ENCODE measurements at places on chromosomes 4 and X.

GRCh38 chrX:154546354-154547244, at the start of gene G6PD:
Gene G6PD, minus strand, starts transcription at chrX:154546846. Its CDS starts 691 bp downstream, at chrX:154546155.
- peak; percentile 81 for DNase-seq

DNA sequence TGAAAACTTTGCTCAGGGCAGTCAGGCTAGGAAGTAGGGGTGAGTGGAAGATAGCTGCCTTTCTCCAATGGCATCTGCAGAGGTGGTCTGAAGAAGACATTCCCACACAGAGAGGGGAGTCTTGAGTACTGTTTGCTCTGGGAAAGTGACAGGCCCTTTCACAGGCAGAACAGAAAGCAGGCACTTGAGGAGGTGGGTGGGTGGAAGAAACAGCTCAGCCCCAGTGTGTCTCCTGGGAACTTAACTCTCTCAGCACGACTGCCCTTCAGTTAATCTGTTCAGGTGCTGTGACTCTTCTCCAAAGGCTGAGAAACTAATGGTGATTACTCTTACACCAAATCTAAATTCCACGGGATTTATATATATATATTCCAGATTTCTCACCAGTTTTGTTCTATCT, 28.3 kb downstream of the ENOPH1 start:
- DNase-seq, result no peak

DNA sequence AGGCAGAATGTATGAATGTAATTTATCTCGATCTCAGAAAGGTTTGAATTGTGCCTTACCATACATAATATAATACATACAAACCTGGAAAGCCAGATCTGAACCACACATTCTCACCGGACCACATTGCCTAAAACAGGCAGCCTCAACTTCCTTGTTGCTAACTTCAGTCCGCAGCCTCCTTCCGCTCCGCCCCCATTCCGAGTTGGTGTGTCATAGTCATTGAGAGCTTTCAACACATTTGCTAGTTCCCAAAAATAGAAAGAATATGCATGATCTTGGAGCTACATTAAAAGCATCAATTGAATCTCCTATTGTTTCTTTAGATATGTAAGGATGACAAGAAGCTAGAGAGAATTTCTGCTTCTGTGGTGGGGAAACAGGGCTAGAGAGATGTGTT, 127.2 kb downstream of the ARHGEF9 start:
- DNase-seq, result peak; percentile 51

- DNase-seq, result peak; percentile 85
Observed at GRCh38 chr4:119041951-119042560, 93.6 kb upstream of the MYOZ2 start.

DNA sequence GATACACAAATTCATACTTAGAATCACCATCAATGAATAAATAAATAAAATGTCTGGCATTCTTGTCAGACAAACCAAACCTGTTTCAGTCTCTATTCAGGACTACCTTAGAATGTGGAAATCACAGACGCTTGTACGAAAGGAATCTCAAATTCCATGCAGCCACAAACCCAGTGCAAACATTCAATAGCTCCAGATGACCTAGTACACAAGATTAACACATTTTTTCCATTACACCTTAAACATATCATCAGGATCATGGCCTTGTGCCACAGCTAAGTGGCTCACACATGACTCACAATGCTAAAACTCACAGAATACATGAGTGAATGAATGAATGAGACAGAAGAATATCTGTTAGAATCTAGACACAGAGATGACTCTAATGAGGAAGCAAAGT, 134.2 kb downstream of the PWWP3B start:
- DNase-seq, result no peak

DNA sequence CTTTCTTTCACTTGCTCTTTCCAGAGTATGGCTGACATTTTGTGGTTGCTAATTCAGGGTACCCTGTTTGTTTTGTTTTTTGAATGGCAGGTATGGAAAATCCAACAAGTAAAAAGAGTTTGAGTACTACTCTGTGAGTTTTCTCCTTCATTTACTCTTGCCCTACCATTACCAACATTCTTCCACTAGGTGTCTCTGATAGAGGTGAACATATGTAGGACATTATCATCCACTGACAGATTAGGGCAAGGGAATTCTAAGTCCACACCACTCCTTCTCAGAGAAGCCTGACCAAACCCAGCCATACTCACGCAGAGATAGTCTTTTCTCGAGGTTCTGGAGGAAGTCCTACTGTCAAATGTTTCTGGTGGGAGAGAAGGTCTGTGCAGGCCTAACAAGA, 36.7 kb upstream of the HDAC8 start:
- no peak for DNase-seq

GRCh38 chrX:6384371-6384770, 150.5 kb downstream of the VCX3A start:
- no peak for DNase-seq

DNA sequence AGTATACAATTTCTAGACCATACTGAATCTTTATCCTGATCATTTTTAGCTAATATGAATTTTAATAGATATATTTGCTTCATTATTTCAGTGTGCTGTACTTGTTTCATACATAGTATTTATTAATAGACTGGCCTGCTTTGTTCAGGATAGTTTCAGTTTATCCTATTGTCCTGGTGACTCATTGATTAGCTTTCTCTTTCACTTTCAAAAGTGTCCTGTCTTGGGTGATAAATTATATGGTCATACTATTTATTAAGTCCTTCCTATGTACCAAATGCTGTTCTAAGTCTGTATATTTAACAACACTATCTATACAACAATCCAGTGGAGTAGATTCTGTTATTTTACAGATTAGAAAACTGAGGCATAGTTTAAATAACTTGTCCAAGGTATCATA, 153.8 kb upstream of the RAPGEF2 start:
- peak; percentile 78 for DNase-seq

DNA sequence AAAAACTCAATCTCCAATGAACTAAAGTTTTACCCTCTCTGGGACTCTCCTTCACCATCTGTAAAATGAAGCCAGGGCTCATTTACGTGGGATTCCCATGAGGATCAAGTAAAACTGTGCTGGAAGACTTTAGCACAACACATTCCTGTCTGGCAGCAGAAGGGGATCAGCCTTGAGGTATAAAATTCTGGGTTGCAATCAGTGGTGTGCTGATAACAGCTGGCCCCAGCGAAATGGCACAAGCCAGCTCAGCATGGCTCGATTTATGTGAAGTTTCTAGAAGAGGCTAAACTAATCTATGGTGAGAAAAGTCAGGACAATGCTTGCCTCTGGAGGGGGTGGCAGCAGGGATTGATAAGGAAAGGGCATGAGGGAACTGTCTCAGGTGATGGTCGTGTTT, 28.4 kb downstream of the ZNF630 start:
- DNase-seq, result no peak

DNA sequence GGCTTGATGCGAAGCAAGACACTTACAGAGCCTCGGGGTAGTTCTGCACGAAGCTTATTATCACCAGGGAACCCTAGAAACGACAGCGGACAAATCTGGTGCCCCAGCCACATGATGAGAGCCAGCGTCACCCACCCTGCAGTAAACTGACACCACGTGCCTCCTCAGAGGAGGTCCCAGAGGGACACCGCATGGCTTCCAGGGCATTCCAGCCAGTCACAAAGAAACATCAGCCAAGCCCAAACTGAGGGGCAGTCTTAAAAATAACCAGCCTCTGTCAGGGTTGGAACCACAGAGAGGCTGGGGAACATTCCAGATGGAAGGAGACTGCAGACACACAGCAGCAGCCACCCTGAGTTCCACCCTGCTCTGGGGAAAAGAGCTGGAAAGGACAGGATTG, 36.6 kb upstream of the HGFAC start:
- no peak for DNase-seq

GRCh38 chr4:3481113-3481531, 18.0 kb downstream of the DOK7 start:
- DNase-seq, result no peak

DNA sequence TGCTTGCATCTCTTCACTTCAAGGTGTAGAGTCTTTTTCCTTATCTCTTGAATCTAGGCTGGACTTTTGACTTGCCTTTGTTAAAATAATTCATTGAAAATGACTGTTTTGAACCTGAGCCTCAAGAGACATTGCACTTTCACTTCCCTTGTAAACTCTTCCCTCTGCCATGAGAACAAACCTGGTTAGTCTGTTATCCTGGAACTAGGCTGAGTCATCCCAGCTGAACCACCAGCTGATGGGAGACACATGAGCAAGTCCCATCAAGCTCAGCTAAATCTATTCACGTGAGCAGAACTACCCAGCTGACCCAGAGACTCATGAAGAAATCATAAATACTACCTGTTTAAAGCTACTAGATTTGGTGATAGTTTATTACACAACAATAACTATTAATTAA, 202.3 kb upstream of the CENPE start:
- DNase-seq, result no peak

DNA sequence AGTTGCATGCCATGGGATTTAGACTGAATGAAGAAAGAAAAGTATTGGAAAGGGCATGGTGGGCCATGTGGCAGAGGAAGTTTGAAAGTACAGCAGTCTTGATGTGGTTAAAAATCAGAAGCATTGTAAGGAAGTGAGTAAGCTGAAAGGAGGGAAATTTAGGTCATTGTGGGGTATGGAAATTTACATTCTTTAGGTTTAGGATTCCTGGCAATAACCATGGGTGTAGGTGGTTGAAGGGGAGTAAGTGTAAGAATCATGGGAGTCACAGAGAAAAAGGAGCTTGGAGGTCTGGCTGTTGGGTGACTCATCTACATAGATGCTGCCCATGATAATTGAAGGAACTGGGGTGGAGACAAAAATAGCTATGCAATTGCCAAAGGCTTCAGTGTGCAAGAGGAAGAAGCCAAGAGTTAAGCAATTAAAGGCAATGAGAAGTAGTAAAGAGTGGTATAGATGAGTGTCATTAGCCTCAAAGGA, 243.8 kb upstream of the LDB2 start:
- DNase-seq, result peak; percentile 3

- DNase-seq, result no peak
Observed at GRCh38 chr4:141807103-141807891, 170.9 kb downstream of the IL15 start.

- DNase-seq, result no peak
Observed at GRCh38 chrX:109632906-109633504, 8.0 kb upstream of the KCNE5 start.

GRCh38 chr4:38818441-38818976, 13.9 kb upstream of the TLR1 start:
- DNase-seq, result peak; percentile 70

DNA sequence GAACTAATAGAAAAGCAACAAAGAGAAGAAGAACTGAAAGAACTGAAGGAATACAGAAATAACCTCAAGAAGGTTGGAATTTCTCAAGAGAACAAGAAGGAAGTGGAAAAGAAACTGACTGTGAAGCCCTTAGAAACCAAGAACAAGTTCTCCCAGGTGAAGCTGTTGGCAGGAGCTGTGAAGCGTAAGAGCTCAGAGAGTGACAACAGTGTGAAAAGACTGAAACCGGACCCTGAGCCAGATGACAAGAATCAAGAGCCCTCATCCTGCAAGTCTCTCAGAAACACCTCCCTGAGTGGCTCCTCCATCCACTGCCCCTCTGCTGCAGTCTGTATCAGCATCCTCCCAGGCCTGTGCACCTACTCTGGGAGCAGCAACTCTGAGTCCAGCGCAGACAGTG, 8.4 kb upstream of the FHDC1 start:
- DNase-seq, result peak; percentile 3

DNA sequence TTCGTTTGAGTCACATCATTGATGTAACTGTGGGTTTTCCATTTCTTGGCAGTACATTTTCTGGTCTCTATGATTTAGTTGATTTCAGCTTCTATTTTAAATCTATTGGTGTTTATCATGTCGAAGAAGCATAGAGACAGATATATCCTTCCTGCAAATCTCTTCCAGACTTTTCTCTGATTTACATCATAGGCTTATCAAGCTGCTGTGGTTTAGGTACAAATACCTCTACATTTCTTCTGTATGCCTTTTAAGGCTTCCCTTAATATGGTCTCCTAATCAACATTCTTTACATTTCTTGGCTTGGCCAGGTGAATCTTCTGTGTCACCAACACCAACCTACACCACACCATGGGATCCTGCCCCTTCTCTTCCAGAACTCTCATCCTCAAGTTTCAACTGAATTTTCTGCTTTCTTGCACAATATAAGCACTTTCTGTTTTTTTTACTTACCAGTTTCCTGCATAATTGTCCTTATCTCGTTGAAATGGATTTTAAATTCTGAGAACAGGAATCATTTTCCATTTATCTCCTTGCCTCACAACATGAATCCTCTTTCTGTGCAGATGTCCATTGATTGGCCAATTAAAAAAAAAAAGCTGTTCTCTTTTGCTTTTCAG, 626.9 kb downstream of the ANKRD50 start:
- DNase-seq, result no peak

DNA sequence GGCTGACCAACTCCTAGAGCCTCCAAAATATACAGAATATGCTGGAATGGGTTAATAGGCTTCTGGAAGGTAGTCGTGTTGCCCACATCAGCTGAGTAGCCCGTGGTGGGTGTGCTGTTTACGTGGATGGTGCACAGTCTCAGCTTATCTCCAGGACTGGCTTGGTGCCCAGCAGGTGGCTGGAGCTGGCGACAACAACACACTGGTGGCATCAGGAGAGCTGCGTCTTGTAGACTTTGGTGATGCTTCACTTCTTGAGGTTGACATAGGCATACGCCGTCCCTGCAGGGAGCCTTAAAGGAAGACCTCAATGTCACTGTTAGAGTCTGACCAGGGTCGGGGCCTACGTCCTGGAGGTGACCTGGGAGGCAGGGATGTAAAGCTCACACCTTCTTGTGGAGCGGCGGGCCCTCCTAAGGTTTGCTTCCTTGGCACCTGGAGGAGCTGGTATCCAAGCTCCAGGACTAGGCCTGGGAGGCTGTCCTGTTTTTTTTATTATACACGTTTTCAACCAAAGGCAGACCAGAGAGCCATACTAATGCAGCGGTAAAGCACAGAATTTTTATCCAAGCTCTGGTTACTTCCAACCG, 26.5 kb upstream of the RBMX start:
- DNase-seq, result no peak

GRCh38 chr4:83561381-83561780, 25.5 kb downstream of the GPAT3 start:
- peak; percentile 89 for DNase-seq

DNA sequence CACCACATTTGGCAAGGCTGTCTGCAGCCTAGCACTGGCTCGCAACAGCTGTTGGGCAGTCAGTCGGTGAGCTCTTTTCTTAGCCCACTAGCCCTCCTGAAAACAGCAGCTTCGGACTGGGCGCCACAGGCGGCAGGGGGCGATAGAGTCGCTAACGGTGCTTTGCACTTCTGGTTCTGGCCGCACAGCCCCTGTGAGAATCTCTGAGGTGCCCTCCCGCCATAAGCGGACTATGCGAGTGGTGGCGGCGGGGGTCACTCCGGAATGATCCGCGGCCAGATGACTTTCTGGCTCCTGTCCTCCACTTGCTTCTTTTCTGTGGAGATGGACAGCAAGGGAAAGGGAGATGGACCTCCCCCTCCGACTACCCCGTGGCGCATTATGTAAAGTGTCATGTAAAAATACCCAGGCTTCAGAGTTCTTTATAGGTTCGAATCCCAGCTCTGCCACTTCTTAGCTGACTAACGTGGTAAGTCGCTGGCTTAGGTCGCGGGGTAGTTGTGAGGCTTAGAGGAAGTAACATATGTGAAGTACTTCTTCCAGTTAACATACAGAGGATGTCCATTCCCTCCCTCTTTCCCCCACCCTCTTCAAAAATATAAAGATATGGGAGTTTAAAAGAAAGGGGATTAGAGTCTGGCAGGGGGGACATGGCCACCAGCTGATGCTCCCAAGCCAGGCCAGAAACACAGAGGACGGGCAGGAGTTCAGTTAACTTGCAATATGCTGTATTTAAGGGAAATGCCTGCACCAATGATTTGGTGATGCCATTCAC, 11.0 kb downstream of the ARHGAP36 start:
- DNase-seq, result peak; percentile 5

- DNase-seq, result no peak
Observed at GRCh38 chr4:21949073-21949457, 493 bp upstream of the KCNIP4 start.

GRCh38 chr4:84394386-84394785, 104.7 kb downstream of the NKX6-1 start:
- no peak for DNase-seq
